ENCODE measurements at places on chromosomes 11 and 22. TPM values are rescaled to one million over a fixed set of nuclear protein-coding genes. Genes with fewer than 3 reads are reported as not detected.

- DNase-seq, result no peak
Observed at GRCh38 chr11:57815476-57815875, 53.9 kb downstream of the CTNND1 start.

- no peak for DNase-seq
Observed at GRCh38 chr11:108239076-108239475, 16.2 kb downstream of the ATM start.

- no peak for DNase-seq
Observed at GRCh38 chr22:32789797-32790620, 11.5 kb upstream of the TIMP3 start.

Gene CHRM4
- total RNA-seq, result not detected

GRCh38 chr11:110582728-110583432 lies 129.4 kb downstream of the ARHGAP20 start:
- no peak for DNase-seq

Gene APOBEC3B
- 0.90 TPM for total RNA-seq

- no peak for DNase-seq
Observed at GRCh38 chr11:70153133-70153727, 49.9 kb upstream of the FADD start.

- no peak for DNase-seq
Observed at GRCh38 chr11:132332521-132332920, 962.1 kb downstream of the NTM start.

- DNase-seq, result no peak
Observed at GRCh38 chr11:30017445-30017895, 640 bp upstream of the KCNA4 start.

Data from fibroblast of the aortic adventitia (primary cell).